Germinal center (tissue), 1 donor: ENCODE measurements at places on chromosomes 4 and X.

DNA sequence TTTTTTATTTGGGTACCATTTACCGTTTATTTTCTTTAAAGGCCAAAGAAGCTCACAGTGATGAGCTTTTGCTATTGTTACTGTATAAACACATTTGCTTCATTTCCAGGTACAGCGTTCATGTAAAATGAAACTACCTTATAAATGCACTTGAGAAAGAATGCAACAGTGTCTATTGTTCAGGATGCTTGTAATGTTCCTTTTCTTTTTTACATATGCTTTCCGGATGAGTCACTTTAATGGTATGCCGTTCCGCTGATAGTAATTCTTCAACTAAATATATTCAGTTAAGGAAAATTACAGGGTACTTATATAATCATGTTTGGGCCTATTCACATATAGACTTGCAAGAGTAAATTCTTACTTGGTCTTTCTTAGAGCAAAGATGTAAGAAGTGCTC, 354.9 kb downstream of the RPA4 start:
- no peak for DNase-seq

- no peak for DNase-seq
Observed at GRCh38 chr4:155659176-155659575, 7.5 kb upstream of the GUCY1A1 start.

DNA sequence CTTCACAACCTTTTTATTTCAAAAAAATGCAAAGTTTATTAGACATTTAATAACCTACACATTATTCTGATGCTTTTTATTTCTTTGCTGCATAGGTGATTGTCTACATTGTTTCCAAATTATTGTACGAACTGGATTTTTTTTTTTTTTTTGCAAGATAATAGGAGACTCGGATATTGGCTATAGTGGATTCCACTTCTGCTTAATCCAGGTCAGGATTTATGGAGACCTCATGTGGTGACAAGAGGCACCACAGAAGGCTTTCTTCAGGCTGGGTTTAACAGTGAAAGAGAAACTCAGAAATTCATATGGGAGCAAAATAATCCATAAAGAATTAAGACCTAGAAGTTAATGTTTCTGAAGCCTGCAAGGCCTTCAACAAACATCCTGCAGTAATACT, 2.4 kb upstream of the SLIT2 start:
- no peak for DNase-seq

- DNase-seq: no peak
Observed at GRCh38 chr4:184402239-184402638, 72.1 kb downstream of the IRF2 start.

DNA sequence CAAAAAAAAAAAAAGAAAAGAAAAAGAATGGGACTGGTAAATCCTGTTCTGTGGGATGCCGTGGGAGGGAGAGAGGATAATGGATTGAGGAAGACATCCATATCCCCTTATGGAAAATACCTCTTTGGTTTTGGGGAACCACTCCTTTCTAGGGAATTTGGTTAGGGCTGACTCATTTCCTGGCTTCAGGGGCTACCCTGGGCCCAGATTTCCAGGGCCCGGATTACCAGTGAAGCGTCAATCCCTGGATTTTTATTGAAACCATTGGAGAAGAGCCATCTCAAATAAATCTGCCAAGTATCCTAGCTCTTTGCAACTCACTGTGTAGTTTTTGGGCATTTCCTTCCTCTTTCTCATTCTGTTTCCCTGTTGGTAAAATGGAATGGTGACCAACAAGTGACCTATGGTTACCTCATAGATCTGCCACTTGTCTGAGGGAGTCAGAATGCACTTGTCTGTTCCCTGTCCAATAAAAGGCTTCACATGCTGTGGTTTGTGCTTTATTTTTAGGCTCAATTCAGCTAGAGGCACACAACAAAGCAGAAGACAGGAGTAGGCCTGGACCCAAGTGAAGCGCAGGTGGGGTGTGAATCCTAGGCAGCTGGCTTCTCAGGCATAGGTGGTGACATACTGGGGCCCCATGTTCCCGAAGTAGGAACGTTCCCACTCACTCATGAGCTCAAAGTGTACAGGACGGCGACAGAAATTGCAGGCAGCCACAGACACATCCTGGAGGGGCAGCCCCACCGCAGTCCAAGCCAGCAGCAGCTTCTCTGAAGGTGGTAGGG, 8.6 kb downstream of the APEX2 start:
- no peak for DNase-seq

DNA sequence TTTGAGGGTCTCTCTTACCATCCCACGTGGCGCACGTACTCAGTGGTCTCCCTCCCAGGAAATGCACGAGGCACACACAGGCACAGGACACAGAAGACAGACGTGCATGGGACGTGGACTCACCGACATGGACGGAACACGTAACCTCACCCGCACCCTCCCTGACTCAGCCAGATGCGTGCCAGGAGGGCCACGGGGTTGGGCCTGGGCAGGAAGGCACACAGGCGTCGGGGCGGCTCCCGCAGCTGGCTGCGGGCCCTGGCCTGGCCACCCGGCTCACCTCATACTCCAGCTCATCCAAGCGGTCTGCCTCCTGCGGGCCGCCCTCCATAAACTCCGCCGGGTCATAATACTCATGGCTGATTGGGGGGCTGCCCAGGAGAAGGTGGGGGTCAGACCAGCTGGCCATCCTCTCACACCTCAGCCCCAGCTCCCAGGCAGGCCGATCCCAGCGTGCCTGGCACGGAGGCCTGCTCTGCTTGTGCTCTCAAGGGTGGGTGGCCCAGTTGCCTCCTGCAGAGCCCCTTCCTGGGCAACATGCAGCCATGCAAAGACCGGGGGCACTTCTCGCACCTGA, 12.6 kb downstream of the SSR4 start:
- no peak for DNase-seq
